ENCODE measurements at places on chromosomes 2 and 18.
A peak's percentile ranks its signal among the peaks of the same experiment; 100 is the strongest.

DNA sequence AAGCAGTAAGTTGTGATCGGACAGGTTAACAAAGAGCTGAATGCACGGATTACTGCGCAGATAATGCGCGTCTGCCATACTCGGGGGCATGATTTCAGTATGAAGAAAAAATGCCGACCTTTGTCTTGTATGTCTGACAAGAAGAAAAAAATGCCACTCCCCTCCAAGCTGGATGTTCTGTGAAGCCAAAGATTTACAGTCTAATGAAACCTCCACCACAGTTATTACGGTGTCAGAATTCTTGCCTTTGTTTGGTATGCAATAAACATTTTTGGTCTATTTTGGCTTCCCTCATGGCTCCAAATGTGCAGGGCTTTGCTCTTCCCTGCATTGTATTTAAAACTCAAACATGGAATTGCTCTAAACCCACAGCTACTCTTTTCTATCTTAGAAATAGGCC, 72.2 kb upstream of the THUMPD2 start:
- peak; percentile 10 for DNase-seq

DNA sequence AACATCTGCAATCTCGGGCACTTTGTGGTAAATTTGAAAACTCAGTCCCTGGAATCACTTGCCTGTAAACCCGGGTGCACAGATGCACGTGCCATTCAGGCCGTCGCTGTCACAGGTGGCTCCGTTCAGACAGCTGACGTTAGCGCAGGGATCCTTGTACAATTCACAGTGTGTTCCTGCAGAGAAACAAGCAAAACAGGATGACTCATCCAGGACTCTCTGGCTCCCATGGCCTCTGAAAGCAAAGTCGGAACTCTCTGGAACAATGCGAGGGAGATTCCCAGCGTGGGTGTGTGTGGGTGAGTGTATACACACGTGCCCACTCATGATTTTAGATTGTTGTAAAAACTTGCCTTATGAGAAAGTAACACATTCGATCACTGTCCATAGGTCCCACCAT, 136.1 kb upstream of the PID1 start:
- peak; percentile 99 for DNase-seq

DNA sequence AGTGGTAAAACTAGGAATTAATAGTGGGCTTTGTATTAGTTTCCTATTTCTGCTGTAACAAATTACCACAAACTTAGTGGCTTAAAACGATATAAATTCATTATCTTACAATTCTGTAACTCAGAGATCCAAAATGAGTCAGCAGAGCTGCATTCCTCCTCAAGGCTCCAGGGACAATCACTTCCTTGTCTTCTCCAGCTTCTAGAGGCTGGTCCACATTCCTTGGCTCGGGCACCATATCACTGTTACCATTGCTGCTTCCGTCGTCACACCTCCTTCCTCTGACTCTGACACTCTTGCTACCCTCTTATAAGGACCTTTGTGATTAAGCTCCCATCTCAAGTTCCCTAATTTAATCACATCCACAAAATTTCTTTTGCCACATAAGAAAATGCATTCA, 567.8 kb upstream of the KLHL29 start:
- peak; percentile 0 for DNase-seq

DNA sequence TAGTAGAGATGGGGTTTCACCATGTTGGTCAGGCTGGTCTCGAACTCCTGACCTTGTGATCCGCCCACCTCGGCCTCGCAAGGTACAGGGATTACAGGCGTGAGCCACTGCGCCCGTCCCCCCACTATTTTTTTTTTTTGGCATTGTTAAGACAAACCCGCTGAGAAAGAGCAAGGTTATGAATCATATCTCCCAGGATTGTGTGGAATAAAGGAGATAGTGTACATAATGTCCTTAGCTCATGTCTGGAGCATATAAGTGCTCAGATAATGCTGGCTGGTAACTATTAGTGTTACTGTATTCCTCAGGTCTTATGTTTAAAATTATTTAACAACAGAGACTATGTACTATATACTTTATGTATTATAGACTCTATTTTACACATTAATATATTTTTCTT, 36.0 kb downstream of the TTC27 start:
- peak; percentile 61 for DNase-seq

DNA sequence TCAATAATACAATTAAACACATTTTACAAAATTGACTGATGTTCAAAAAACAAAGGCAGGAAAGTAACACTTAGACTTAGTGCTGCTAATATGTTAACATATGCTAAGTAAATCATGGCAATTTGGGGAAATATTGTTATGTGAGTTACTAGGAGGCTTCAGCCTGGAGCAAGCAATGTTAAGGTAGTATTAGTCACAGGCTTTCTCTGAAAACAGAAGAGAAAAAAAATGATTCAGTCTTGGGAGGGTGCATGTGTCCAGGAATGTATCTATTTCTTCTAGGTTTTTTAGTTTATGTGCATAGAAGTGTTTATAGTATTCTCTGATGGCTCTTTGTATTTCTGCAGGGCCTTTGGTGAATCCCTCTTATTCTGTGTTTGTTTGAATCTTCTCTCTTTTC, 345.8 kb upstream of the TFPI start:
- DNase-seq = peak; percentile 38

GRCh38 chr2:174699993-174700766, 64.1 kb downstream of the CHRNA1 start:
- DNase-seq = peak; percentile 73

- no peak for DNase-seq
Measured at GRCh38 chr2:232421189-232421785, 14.6 kb downstream of the ALPG start.

- DNase-seq = no peak
Measured at GRCh38 chr2:85062565-85062964, 70.6 kb upstream of the TCF7L1 start.

DNA sequence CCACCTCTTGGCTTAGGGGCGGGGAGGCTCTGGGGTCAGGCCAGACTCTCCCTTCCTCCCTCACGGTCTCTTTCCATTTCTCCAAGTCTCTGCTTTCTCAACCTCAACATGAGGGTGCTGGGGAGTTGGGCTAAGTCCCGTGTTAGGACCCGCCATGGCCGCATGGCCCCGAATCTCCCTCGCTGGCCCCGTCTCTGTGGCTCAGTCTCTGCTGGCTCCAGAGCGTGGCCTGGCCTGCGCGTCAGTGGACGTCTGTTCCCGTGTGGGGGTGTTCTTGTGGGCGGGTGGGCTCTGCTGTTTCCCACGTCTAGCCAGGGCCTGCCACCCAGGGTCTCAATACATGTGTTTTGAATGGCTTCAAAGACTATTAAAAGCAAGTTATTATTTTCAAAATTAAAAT, 12.4 kb downstream of the ALLC start:
- DNase-seq = no peak

DNA sequence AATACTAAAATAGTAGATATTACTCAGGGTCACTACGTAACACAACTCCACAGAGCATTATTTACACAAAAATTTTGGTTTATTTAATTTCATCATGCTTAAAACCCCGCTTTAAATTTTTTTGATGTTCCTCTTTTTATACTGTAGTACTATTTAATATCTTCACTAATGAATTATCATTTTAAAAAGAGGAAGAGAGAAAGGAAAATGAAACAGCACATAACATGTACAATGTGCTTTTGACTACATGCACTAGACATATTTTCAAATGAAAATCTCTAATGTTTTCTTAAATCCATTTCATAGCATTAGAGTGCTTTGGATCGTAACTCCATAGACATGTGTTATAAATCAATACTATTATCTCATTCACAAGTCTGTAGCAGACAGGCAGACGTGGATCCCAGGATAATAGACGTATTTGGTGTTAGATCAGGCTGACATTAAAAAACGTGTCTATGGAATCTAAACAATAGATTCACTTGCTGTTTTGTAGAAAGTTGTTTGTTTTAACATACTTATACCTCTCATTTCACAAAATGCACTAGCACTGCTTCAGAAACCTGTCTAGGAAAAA, 897.0 kb downstream of the CPS1 start:
- DNase-seq = no peak

DNA sequence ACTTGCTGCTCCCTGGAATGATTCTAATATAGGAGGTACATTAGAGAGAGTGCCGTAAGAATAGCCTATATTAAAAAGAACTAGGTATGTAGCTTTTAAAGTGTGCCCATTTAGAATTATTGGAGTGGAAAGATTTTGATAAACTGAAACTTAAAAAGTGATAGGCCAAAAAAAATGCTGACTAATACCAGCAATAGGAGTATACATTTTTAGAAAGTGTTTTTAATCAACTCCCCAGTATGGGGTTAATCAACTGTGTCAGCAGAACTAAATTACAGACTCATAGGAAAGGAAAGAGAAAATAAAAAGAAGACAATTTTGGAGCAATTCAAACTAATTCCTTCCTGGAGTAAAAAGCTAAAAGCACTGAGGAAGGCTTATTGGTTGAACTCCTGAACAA, 13.3 kb upstream of the MEIS1 start:
- no peak for DNase-seq

DNA sequence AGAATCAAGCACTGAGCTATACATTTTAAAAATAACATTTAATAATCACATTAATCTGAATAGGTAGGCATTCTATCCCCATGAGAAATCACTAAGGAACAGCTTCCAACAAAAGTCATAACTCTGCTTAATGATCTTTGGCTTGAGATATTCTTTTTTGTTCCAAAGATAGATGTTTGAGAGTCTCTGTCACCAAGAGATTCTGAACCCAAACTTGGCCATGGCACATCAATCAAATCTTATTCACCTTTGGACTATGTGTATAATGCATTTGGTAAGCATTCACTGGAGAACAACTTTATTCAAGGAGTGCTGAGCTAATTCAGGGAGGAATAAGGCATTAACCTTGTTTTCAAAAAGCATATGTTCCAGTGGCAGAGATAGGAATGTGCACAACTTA, 743.3 kb downstream of the SLC4A3 start:
- DNase-seq = no peak

GRCh38 chr2:32166115-32166574, 481 bp downstream of the SLC30A6 start:
- no peak for DNase-seq

DNA sequence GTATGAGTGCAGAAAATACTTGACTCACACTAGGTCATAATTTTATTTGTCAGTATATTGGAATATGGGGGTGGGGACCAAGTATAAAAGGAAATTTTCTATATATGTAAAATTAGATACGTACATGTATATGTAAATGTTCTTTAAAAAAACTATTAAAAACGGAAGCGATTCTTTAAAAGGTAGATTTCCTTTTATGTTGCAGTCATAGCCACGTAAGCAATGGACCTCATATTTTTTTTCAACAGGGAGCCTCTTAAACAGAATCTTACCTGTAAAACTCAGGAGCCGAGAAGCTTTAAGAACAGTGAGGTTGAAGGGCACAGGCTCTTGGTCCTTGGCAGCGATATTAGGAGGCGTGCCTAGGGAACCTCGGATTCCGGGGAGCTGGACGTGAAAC, 3.3 kb downstream of the RHBDD1 start:
- no peak for DNase-seq

GRCh38 chr2:134407154-134407890, 153.4 kb downstream of the MGAT5 start:
- no peak for DNase-seq

DNA sequence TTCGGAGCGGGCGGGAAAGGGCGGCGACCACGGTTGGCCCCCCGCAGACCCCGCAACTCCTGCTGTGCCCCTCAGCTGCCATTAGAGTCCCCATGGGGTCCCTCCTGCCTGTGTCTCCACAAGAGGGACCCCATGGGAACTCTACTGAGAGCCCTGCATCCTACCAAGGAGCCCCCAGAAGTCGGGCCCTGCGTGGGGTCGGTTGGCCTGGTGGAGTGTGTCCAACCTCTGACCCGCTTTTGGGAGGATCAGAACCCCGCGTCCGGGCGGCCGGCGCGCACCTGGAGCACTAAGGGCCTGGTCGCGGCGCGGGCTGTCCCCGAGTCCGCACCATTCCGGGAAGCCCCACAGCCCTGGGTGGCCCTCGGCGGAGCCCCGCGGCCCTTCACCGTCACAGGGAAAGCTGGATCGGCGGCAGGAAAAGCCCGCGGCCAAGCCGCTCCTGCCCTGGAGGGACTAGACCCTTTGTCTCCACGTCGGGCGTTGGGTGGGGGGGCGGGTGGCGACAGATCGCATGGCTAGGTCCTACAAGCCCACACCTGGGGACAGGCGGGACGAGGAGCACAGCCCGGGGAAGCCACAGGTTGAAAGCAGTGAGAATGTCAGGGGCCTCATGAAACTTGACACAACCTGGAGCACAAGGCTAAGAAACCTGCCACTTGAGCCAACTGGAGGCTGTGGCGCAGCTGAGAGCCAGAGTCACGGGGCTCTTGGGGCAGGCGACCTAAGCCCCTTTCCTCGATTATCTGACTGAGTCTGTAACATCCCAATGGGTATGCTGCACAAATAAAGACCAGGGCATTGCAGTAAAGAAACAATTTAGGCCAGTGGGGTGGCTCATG, 11.2 kb upstream of the CXXC1 start:
- no peak for DNase-seq

DNA sequence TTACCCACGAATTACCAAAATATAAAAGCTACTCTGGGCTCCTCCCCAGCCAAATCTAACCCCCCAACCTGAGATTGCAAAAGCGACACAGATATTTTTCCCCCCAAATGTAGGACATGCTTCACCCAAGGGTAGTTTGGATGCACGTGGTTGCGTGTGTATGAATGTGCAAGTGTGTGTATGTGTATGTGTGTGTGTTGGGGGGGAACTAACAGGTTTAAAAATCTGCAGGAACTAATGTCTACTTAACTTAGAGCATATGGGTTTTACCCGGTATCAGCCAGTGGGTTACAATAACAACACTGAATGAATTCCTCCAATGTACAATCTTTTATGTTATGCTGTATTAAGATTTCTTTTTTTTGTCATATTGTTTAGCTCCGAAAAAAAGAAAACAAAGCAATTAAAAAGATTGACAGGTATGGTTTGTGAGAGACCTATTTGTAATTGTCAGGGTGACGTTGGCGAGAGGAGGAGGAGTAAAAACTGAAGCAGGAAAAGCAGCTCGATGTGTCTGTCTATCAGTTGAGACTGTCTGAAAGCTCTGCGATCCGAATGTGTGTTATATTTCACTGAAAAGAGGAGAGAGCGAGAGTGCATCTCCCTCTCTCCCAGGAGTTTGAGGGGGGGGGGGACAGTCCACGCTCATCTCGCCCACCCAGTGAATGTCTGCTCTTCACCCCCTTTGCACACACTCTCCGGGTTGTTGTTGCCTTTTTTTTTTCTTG, at the start of gene TSHZ1:
Gene TSHZ1 (plus strand): TSS at position 524 of the 728 bp plus-strand sequence. CDS start 1,080 bp downstream, outside the sequence.
- peak; percentile 94 for DNase-seq

GRCh38 chr2:198054299-198054698, 249.9 kb downstream of the PLCL1 start:
- DNase-seq = peak; percentile 50

- DNase-seq = peak; percentile 40
Measured at GRCh38 chr2:233413559-233414272, 59.4 kb downstream of the DGKD start.

Measured in choroid plexus epithelial cell (primary cell).